ENCODE measurements at places on chromosomes 11 and 22.

GRCh38 chr11:14237444-14237961, 121.5 kb downstream of the RRAS2 start:
- no peak for DNase-seq

GRCh38 chr11:46392421-46393230, 1.1 kb upstream of the CHRM4 start:
- no peak for DNase-seq

- DNase-seq, result no peak
Observed at GRCh38 chr22:23609983-23610781, 21.9 kb downstream of the DRICH1 start.

- no peak for DNase-seq
Observed at GRCh38 chr22:29112121-29112520, 39.3 kb downstream of the KREMEN1 start.

DNA sequence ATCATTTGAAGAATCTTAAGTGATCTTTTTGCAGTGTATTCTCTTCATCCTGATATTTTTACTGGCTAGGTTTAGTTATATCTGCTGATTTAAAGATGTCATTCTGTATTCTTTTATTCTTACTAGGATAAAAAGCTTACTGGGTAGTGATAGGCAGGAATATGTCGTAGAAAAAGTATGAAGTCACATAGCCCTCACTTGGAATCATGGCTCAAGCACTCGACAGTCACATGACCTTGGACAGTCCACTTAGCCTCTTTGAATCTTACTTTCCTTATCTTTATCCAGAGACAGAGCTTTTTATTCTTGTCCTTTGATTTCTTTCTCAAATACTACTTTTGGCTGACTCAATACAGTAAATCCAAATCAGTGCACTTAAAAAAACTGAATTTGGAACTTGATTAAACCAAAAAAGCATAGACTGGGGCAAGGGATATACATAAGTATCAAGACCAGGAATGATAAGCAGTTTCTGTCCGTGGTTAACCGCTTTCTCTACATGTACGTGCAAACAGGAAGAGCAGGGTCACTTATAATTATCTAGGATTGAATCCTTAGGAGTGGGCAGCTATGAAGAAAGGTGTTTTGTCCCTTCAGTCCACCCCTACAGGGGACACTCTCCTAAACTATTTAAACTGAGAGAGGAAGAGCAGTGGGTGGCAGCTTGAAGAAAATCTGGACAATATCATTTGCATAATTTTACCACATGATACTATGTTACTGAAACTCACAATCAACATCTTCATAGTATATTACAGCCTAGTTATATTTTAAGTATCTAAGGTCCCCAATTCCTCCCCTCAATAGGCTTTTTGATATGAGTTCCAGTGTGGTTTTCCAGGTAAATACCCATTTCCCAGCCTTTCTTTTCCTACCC, 8.0 kb downstream of the MMP7 start:
- DNase-seq, result no peak

DNA sequence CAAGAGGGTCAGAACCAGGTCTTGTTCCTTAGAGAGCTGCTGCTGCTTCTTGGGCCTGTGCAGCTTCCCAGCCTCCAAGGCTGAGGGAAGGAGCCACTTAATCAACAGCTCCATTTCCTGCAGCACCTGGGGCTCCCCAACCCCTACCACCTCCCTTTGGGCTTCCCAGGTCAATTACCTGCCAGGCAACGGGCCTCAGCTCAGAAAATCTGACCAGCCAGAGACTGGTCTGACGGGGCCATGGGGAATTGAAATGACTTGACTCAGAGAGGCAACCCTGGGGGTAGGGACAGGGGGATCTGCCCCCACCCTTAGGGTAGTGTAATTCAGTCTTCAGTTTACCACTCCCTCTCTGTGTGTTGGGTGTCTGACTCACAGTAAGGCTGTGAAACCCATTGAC, 4.7 kb upstream of the MAJIN start:
- no peak for DNase-seq

DNA sequence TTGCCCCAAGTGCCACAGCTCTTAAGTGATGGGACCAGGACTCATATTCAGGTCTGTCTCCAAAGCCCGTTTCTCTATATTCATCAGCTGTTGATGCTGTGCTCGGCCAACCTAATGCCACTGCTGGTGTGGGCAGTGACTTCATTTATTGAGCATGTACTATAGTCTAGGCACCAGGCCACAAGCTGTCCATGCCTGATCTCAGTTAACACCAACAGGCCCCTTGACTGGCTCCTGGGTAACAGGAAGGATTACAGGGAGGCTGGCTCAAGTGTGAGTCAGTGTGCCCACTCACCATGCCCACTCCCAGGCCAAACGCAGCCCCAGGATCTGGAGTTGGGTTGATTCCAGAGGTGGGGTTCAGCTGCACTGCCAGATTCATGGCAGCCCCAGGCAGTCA, 8.6 kb upstream of the CRYBB2 start:
- no peak for DNase-seq

DNA sequence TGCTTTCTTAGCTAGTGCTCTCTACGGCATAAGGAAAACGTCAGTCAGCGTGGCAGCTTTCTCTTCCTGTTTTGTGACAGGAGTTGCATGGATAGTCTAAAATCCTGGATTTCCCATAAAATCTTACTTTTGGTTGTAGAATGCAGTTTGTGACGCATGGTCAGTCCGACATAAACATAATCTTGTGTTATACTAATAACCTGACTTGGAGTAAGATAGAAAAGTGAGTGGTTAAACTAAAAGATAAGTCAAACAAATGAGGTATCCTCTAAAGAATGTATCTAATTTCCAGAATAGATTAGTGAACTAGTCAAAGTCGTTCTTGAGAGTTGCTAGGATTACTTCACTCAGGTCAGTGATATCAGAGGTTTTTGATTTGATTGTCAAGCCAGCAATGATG, 157.6 kb downstream of the PGR start:
- DNase-seq, result no peak

DNA sequence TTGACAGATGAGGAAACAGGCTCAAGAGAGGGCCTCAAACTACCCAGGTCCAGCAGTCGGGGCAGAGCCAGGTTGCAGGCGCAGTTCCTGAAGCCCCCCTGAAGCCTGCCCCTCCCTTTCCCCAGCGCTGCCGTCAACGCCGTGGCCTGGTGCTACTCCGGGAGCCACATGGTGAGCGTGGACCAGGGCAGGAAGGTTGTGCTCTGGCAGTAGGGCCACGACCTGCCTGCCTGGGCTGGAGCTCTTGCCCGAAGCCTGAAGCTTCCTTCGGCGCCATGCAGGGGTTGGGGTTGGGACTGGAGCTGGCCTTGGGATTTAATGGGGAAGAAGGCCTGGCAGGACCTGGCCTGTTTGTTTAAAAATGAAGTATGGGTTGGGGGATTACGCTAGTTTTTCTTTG, 15.0 kb downstream of the ATG16L2 start:
- DNase-seq, result no peak
